Activated naive CD8-positive, alpha-beta T cell treated with anti-CD3 and anti-CD28 coated beads, Interleukin-2, amount 10 ng/mL, durations not matched to agents 7 days and 5 days (primary cell): ENCODE measurements at places on chromosomes 4 and X. TPM values are rescaled to one million over a fixed set of nuclear protein-coding genes. Genes with fewer than 3 reads are reported as not detected.
A peak's percentile ranks its signal among the peaks of the same experiment; 100 is the strongest.

ESX1 gene
- total RNA-seq: not detected

PPEF1 gene
- total RNA-seq: not detected

CD38 gene
- total RNA-seq: 110 TPM

RTL9 gene
- total RNA-seq: not detected

CENPVL2 gene
- total RNA-seq: not detected

TMEM47 gene
- not detected for total RNA-seq

FGG gene
- not detected for total RNA-seq

SMIM20 gene
- 14.9 TPM for total RNA-seq

PFKFB1 gene
- 0.65 TPM for total RNA-seq

GRCh38 chrX:9087271-9088040 lies 53.5 kb upstream of the FAM9B start:
- no peaks in the 10 kb centered on the region for H3K36me3 ChIP-seq
- H3K27me3 ChIP-seq: no peaks in the 10 kb centered on the region
- no peaks in the 10 kb centered on the region for H3K4me1 ChIP-seq
- H3K27ac ChIP-seq: no peak overlapping the region
- no peak for DNase-seq

DNA sequence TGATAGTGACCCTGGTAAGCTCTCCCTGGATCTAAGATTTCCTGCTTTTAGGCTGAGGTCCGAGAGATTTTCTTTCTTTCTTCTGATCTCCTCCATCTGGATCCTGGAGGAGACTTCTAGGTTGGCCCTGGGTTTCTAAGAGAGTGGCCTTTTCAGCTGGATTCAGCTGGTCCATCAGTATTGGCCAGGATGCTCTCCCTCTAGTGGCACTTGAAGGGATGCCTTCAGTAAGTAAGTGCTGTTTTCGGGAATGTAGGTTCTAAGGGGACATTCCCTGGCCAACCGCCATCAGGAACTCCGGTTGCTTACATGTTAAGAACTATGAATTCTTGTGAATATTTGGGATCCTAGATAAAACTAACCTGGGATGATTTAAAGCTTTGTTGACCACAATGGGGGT lies 56.9 kb downstream of the SERTM2 start:
- no peak for DNase-seq
- no peaks in the 10 kb centered on the region for H3K27me3 ChIP-seq
- H3K4me3 ChIP-seq: no peak overlapping the region

GRCh38 chr4:151034829-151035228 lies 19.7 kb upstream of the LRBA start:
- no peak for DNase-seq
- no peaks in the 10 kb centered on the region for H3K27me3 ChIP-seq
- no peak overlapping the region for H3K27ac ChIP-seq
- peaks cover 1% of the 10 kb centered on the region for H3K36me3 ChIP-seq

DNA sequence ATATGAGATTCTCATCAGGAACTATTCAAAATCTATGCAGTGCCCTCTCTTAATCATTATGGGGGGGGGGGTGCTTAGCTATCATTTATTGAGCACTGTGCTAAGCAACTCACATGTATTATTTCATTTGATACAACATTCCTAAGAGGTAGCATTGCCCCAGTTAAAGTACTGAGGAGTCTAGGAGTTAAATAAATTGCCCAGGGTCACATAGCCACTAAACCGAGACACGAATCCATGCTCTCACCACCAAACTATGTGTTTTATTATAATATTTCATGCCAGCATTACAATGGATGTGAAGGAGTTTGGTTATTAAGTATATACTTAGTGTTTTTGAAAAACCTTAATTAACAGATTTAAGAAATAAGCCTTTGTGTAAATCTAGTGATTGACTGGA lies 131.4 kb downstream of the CBR4 start:
- no peaks in the 10 kb centered on the region for H3K36me3 ChIP-seq
- DNase-seq: no peak
- peaks cover 5% of the 10 kb centered on the region for H3K4me1 ChIP-seq
- H3K4me3 ChIP-seq: peak overlapping the region; percentile 81
- no peak overlapping the region for H3K27ac ChIP-seq

DNA sequence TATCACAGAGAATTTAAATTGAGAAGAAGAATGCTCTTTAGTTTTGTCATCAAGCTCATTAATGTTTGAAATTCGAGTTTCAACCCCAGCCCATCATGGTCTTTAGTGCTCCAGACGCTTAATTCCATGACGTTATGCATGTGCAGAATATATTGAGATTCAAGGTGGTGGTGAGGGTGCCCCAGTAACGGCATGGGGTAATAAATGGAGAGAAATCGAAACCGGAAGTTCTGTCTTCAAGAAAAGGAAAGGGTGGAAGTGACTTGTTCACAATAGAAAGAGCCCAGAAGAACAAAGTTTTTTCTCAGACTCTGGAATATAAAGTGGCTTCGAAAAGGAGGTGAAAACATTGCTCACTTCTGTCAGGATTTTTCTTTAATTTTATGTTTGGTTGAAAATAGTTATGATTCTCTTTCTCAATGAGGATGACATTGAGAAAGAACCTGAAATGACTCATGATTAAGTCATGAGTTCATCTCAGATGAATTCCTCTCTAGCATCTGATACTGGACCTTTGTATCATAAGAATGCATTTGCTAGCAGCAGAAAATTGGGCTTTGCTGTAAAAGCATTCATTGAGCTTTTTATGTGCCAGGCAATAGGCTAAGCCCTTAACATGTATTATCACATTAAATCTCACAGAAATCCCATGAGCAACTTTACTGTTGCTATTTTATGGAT lies 779 bp upstream of the DDX60L start:
- peaks cover 60% of the 10 kb centered on the region for H3K4me1 ChIP-seq
- H3K27me3 ChIP-seq: no peaks in the 10 kb centered on the region
- no peak for DNase-seq
- H3K27ac ChIP-seq: peak overlapping the region; percentile 99

DNA sequence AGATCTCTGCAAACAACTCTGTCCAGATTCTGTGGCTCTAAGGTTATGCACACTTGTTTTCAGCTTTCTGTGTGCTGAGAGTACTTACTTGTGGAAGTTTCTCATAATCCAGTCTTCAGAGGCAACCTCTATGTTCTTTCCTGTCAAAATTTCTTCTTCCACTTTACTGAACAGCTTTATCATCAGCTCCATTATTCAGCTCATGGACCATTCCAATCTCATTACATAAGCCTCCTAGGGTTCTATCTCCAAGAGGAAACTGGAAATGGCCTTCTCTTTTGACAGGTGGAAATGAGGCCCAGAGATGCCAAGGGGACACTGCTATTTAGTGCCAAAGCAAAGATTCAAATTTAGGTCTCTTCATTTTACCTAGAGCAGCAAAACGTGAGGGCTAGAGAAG lies 61.3 kb downstream of the CHRDL1 start:
- H3K27ac ChIP-seq: no peak overlapping the region
- H3K4me3 ChIP-seq: no peak overlapping the region
- no peaks in the 10 kb centered on the region for H3K36me3 ChIP-seq
- H3K4me1 ChIP-seq: no peaks in the 10 kb centered on the region
- no peak for DNase-seq

DNA sequence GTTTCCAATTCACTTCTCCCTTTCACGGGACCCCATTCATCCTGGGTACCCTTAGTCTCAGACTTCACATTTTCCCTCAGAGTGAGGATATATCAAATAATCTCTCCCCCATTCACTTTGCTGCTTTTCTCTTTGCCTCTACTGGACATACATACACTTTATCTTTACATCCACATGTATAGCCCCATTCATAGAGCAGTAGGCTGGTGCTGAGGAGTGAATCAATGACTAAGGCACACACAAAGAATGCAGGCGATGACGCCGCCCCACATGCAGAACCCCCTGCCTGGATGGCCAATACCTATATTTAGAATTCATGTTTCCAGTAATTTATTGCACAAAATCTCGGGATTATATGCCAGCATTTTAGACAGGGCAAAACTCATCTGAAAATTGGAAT lies 554.3 kb upstream of the TENM3 start:
- no peak overlapping the region for H3K27ac ChIP-seq
- no peak overlapping the region for H3K4me3 ChIP-seq
- H3K4me1 ChIP-seq: no peaks in the 10 kb centered on the region
- no peaks in the 10 kb centered on the region for H3K36me3 ChIP-seq

GRCh38 chr4:27009539-27009938 lies 148.9 kb downstream of the STIM2 start:
- H3K27ac ChIP-seq: no peak overlapping the region
- peaks cover 9% of the 10 kb centered on the region for H3K36me3 ChIP-seq
- DNase-seq: no peak
- peaks cover 5% of the 10 kb centered on the region for H3K4me1 ChIP-seq

DNA sequence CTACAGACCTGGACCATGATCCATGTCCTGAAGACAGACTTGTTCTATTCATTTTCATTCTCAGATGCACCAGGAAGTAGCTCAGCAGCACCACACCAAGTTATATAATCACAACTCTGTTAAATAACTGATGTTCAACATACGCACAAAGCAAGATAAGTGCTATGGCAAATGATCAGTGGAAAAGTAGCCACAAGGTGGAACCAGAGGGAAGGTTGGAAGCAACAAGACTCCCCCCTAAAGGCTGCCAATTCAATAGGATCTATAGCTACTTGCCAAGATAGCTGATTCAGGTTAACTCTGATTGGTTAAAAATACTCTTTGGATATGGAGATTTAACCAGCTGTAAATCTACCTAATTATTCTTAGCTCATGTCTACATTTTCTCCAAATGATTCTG lies 23.7 kb upstream of the FAM47B start:
- DNase-seq: no peak
- H3K27me3 ChIP-seq: no peaks in the 10 kb centered on the region
- H3K36me3 ChIP-seq: no peaks in the 10 kb centered on the region
- no peak overlapping the region for H3K27ac ChIP-seq

DNA sequence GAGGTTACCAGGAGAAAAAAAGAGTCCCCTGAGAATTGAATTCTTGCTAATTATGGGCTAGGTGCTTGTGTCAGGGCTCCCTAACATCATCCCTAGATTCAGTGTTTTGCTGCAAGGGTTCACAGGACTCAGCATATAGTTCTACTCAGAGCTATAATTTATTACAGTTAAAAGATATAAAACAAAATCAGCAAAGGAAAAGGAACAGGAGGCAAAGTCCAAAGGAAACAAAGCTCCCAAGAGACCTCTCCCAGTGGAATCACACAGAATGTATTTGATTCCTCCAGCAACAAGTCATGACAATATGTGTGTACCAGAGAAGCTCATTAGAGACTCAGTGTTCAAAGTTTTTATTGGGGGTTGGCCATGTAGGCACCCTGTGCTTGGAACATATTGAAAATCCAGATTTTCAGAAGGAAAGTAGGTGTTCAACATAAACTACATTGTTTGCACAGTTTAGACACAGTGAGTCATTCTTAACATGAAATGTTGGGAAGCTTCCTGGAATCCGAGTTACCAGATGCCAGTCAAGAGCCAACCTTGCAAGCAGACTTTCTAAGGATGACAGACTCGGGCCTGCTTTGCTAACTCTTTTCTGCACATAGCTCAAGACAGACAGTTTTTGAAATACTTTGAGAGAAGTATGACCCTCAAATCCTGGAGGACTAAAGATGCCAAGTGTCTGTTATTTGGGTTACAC lies 311.3 kb upstream of the EMCN start:
- H3K4me3 ChIP-seq: no peak overlapping the region
- DNase-seq: no peak
- peaks cover 3% of the 10 kb centered on the region for H3K27me3 ChIP-seq

DNA sequence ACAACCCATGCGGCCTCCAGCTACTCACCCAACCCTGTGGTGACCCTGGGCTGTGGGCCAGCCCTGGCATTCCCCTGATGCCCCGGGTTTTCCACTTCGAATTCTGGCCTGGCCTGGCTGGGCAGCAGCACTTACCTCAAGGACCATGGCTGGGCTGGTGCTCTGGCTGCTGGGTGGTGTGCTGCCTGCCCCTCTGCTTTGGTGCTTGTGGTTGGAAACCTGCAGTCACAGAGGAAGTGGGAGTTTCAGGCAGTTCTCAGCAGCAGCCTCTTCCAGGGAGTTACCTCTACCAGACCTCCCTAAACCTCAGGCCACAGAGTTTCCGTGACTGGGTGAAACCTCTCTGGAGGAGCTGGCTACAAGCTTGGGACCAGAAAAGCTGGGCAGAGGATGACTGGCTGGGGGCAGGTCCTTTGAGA lies at the start of gene CXCR3:
CXCR3 (minus strand) TSS at position 209 of the 419 bp plus-strand sequence; CDS start at position 147, 62 bp downstream.
- H3K4me1 ChIP-seq: peaks cover 50% of the 10 kb centered on the region
- peak; percentile 68 for DNase-seq
- peak within 1 kb of the TSS; percentile 93 for H3K27ac ChIP-seq
- H3K27me3 ChIP-seq: no peaks in the 10 kb centered on the region
- peaks cover 39% of the 10 kb centered on the region for H3K36me3 ChIP-seq

DNA sequence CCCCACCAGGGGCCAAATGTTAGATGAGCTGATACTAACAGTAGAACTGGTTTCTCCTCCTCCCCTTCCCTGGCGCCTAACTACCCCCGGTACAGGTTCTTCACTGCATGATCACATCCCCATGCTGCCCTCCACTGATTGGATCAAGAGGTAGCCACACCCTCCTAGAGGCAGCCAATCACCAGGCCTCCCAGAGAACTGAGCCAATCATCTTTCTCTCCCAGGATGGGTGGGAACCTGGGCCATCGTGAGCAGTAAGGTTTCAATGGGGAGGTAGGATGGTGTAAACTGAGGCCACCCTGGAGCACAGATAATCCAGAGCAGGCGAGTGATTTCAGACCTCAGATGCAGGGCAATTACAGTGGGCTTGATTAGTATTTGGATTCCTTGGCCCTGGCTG lies 64.2 kb downstream of the PPP2R2C start:
- H3K27ac ChIP-seq: no peak overlapping the region
- peaks cover 25% of the 10 kb centered on the region for H3K27me3 ChIP-seq
- H3K36me3 ChIP-seq: no peaks in the 10 kb centered on the region

DNA sequence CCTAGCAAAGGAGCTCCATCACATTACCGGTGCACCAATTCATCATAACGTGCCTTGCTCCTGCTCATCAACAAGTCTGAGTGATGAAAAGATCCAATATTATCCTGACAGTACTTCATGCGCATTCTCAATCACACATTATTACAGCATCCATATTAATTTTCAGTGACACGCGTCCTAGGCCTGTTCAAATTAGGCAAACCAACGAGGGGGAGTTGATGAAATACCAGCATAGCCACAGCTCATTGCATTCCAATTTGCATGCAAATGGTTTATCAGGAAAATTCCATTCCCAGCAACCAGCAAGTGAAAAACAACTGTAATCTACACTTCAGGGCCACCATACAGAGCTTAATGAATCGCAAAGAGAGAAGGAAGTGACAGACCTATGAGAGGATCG lies 236.9 kb downstream of the DCLK2 start:
- no peaks in the 10 kb centered on the region for H3K27me3 ChIP-seq
- no peak overlapping the region for H3K4me3 ChIP-seq
- DNase-seq: no peak
- peaks cover 5% of the 10 kb centered on the region for H3K36me3 ChIP-seq
- H3K27ac ChIP-seq: no peak overlapping the region
- peaks cover 1% of the 10 kb centered on the region for H3K4me1 ChIP-seq

GRCh38 chr4:47835494-47835893 lies 2.4 kb downstream of the CORIN start:
- no peak for DNase-seq
- peaks cover 6% of the 10 kb centered on the region for H3K36me3 ChIP-seq
- H3K27ac ChIP-seq: no peak overlapping the region
- H3K4me3 ChIP-seq: peak overlapping the region; percentile 88
